ENCODE measurements at places on chromosomes 2 and 18. TPM values are rescaled to one million over a fixed set of nuclear protein-coding genes. Genes with fewer than 3 reads are reported as not detected.

DNA sequence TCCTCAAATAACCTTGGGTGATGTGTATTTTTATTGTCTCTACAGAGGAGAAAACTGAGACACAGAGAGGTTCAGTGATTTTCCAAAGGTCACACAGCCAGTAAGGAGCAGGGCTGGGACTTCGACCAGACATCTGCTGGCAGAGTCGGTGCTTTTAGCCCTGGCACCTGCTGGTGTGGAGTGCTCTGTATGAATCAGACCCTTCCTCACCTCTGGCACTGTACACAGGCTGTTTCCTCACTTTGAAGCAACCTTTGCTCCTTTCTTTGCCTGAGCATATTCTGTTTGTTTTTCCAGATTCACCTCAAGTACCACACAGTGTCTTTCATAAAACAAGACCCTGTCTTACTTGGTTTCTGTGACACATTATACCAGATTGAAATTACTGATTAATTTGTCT is 107.9 kb downstream of the DPP10 start:
- H3K4me1 ChIP-seq: no peaks in the 10 kb centered on the region
- no peaks in the 10 kb centered on the region for H3K27me3 ChIP-seq
- DNase-seq: no peak
- no peaks in the 10 kb centered on the region for H3K36me3 ChIP-seq
- H3K4me3 ChIP-seq: no peak overlapping the region

DNA sequence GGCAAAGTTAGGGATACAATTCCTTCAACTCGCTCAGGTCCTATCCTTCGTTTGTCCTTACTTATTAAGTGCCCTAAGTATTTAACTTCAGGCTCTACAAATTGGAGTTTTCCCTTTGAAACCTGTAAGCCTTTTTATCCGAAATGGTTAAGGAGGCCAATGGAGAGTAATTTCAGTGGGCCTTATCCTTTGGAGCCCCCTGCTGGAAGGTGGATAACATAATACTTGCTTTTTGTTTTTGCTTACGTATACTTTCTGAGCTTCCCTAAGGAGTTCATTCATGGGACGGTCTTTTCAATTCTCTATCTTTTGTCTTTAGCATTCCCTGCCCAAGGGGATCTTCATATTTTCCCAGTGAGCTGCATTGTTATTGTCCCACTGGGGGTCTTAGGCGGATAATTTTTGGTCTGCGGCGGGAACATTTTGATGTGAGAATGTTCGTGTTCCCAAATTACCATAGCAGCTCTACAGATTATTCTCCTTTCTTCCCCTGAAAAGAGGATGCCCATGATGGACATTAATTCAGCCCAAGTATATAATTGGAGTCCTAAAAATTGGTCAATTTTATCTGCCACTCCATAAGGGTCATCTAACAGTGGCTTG is 34.4 kb upstream of the TRAPPC8 start:
- no peaks in the 10 kb centered on the region for H3K36me3 ChIP-seq
- H3K4me3 ChIP-seq: no peak overlapping the region
- peak; percentile 34 for DNase-seq
- no peak overlapping the region for H3K27ac ChIP-seq
- no peaks in the 10 kb centered on the region for H3K27me3 ChIP-seq

DNA sequence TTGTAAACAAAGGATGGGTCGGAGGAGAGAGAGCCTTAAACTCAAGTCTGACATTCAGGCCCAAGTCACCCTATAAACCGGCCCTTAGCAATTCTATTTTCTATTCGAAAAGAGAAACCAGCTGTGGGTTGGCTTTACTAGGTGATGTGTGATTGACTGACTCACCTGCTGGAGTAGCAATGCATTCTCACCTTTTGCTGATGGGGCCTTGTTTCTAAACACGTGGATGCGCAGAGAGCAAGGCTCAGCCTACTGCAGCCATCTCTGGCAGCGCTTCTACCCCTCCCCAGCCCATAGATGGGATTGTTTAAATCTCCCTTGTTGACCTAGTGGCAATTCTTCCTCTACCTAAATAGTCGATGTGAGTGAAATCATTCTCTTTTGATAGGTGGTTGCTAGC is 138.5 kb downstream of the MEIS1 start:
- peaks cover 16% of the 10 kb centered on the region for H3K27me3 ChIP-seq
- H3K4me3 ChIP-seq: no peak overlapping the region
- no peaks in the 10 kb centered on the region for H3K4me1 ChIP-seq
- no peak overlapping the region for H3K27ac ChIP-seq
- no peaks in the 10 kb centered on the region for H3K36me3 ChIP-seq

- peak overlapping the region; percentile 80 for H3K27ac ChIP-seq
- peak overlapping the region; percentile 89 for H3K4me3 ChIP-seq
- DNase-seq: peak; percentile 56
- peaks cover 56% of the 10 kb centered on the region for H3K4me1 ChIP-seq
Observed at GRCh38 chr2:96143848-96144480, 1.3 kb downstream of the DUSP2 start.

GRCh38 chr2:40283111-40283909 is 168.6 kb downstream of the SLC8A1 start:
- no peak overlapping the region for H3K4me3 ChIP-seq
- no peaks in the 10 kb centered on the region for H3K36me3 ChIP-seq
- no peak overlapping the region for H3K27ac ChIP-seq
- no peaks in the 10 kb centered on the region for H3K4me1 ChIP-seq

DNA sequence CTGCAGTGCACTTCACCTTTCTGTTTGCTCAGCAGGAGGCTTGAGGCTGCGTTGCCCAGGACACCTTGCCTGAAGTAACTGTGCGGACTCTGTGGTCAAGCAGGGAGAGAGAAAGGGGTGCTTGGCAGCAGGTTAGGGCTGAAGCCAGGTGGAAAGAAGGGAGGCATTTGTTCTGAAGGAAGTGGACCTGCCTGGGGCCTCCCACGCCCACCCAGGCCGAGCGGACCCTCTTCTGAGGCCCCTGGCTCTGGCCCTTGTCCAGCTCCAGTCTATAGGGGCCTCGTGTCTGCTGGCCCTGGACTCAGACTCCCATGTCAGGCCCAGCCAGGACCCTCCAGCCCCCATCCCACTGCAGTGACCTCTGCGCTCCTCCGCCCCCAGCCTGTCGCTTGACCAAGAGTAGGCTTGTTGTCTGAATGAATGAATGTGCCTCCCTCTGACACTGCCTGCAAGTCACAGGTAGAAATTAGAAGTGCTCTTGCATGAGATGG is 2.5 kb downstream of the SNED1 start:
- no peak overlapping the region for H3K27ac ChIP-seq
- no peak overlapping the region for H3K4me3 ChIP-seq
- DNase-seq: no peak
- H3K4me1 ChIP-seq: no peaks in the 10 kb centered on the region
- no peaks in the 10 kb centered on the region for H3K36me3 ChIP-seq

DNA sequence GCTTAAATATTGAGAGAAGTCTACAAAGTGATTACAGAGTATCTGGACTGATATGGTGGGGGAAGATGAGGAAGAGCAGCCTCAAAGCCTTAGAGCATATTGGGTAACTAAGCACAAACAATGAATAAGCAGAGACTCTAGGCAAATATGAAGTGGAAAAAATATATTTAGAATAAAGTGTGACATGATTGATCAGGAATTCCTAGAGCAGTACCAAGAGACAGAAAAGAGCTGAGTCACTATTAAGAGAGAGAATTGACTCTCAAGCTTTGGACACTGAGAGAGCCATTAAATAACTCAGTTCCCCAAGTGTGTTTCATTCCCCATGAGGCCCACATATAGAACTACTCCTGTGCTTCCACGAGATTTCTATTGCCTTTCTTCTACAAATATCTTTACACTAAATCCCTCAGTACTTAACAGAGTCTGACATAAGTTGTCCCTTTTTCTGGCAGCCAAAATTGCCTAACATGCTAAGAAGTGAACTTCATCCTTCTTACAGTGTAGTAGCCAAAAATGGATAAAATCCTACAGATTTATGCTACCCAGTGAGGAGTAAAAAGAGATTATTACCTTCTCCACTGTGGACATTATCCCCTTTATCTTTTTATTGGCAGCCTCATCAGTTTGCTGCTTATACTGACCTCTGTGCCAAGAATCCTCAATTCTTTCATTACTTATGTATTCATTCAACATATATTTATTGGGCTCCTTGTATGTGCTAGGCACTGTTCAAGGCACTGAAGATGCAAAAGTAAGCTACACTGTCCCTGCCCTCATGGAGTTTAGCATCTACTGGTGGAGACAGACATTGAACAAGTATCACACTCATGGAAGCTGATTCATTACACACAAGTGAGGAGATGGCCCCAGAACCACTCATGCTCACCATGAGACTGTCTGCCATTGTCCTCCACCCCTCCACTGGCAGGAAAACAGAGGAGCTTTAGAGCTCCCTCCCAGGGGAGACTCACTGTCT is 45.4 kb downstream of the SLC40A1 start:
- no peaks in the 10 kb centered on the region for H3K4me1 ChIP-seq
- DNase-seq: no peak
- H3K27ac ChIP-seq: no peak overlapping the region
- H3K4me3 ChIP-seq: no peak overlapping the region
- H3K27me3 ChIP-seq: no peaks in the 10 kb centered on the region
- H3K36me3 ChIP-seq: no peaks in the 10 kb centered on the region

KCNK3 gene
- not detected for polyA plus RNA-seq

KRTCAP3 gene
- 0.71 TPM for polyA plus RNA-seq

COLEC12 gene
- not detected for polyA plus RNA-seq

ARL5A gene
- polyA plus RNA-seq: 73.8 TPM
